ENCODE measurements at places on chromosomes 4 and X.

GRCh38 chr4:129532573-129532972 is 436.6 kb downstream of the C4orf33 start:
- DNase-seq: no peak

GRCh38 chr4:5609306-5610007 is 98.9 kb downstream of the EVC2 start:
- no peak for DNase-seq

GRCh38 chr4:6848717-6849305 is 60.8 kb upstream of the TBC1D14 start:
- DNase-seq: no peak

DNA sequence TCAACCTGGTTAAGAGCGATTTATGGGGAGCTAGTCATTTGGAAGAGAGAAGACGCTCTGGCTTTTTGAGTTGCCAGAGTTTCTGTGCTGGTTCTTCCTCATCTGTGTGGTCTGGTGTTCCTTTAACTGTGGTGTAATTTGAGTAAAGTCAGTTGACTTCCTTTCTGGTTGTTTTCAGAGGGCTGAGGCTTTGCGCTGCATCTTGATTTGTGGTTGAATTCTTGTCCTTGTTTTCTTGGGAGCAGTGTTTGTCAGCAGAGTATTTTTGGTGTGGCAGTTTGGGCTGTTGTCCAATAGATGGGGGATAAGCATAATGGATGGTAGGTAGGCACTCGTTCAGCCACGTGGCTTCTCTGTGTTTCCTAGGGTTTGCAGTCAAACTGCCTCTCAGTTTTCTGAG is 2143.2 kb upstream of the TENM3 start:
- no peak for DNase-seq

- no peak for DNase-seq
These were observed 953 bp downstream of the EPGN start for GRCh38 chr4:74309223-74309622.

GRCh38 chrX:71131510-71131909 is 13.1 kb downstream of the MED12 start:
- DNase-seq: no peak

DNA sequence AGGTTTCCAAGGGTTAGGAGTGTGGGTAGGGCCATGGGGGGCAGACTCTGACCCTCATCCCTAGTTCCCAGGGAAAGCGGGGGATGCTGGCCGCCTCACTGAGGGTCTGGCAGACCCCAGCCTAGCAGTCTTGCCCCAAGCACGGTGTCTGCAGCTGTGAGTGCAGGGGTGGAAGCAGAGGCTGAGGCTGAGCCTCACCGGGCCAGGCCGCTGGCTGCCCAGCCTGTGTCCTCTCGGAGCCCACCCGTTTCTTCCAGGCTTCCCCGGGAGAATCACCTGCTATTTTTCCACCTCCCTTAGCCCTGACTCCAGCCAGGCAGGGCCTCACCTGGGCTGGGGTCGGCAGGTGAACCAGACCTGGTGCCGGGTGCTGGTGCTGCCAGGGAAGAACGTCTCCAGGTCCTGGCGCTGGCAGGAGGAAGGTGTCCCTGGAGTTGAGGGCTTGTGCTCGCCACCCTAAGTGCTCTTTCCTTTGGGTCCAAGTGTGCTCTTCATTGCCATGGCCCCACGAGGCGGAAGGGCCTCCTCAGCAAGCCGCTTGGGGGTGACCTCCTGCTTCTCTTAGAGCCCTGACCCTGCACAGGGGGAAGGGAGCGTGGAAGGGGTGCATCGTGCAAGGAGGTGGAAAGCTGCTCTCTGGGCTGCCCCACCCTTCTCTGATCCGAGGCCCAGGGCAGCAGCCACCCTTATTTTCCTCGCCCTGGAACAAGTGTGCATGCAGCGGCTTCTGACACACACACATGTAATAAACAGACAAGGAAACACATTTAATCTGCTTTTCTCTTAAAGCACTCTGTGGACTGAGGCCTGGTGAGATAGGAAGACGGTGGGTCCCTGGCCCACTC is 112.7 kb downstream of the FAM53A start:
- no peak for DNase-seq

GRCh38 chr4:128354205-128354821 is 66.7 kb upstream of the PGRMC2 start:
- no peak for DNase-seq

GRCh38 chr4:22190855-22191254 is 242.3 kb upstream of the KCNIP4 start:
- no peak for DNase-seq

DNA sequence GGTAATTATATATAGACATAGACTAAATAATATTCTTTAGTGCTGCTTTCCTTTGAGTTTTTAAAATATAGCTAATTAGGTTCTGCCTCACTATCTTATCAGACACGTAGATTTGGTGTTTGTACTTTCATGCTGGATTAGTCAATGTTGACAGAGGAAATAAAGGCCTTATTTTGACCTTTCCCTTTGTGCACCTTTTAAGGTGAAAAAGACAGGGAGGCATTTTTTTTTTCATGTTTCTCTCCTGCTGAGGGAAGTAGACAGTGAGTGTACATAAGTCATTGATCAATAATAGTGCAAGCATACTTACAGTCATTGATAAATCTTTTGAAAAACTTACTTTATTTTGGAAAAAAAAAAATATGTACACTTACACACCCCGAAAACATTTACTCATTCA is 467.8 kb downstream of the GRXCR1 start:
- no peak for DNase-seq

- DNase-seq: no peak
These were observed 9.6 kb upstream of the SGMS2 start for GRCh38 chr4:107815158-107815557.
